ENCODE measurements at places on chromosomes 7 and 10.

DNA sequence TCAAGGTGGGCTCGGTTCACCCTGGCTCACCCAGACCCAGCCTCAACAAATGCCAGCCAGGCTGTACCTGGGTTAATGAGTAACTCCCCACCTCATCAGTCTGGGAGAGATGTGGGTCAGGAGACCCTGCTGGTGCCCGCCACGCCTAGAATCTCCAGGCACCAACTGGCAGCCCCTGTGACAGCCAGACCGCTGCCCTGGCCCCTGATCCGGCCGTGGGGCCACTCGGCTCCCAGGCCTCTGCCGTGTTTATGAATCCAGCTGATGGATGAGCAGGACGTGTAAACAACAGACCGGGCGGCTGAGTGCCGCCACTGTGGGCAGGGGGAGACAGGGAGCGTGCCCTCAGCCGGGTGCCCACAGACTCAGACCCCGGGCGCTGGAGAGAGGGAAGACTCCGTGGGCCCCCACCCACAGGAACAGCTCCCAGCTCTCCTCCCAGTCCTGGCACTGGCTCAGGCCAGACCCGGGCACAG, 34.0 kb upstream of the PDGFA start:
- no peak for DNase-seq

DNA sequence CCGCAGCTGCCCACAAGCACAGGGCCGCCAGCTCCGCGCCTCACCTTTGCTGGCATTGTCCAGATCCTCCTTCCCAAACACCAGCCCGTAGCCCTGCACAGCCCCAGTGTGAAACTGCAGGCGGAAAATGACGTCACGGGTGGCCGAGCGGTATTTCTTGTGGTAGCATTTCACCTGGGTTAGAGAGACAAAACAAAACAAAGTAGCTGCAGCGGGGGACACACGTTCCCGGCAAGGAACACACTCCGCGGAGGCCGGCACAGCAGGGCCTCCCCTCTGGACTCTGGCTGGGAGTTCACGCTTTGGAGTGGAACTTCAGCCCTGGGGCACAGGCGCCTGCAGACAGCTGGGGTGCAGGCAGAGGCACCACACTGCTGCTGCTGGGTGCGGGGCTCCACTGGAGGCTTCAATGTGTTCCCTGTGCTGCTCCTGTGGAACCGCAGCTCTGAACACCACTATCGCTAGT, 181.1 kb downstream of the TNS3 start:
- DNase-seq: no peak

- DNase-seq: no peak
These were observed 378 bp upstream of the PRKCQ start for GRCh38 chr10:6580279-6581029.

- DNase-seq: no peak
These were observed 67.9 kb upstream of the SRRM3 start for GRCh38 chr7:76133839-76134238.

GRCh38 chr7:17234030-17234397, 64.4 kb upstream of the AHR start:
- no peak for DNase-seq

- DNase-seq: no peak
These were observed 54.3 kb upstream of the KDM7A start for GRCh38 chr7:140230861-140231770.

GRCh38 chr10:124043310-124044142, 49.9 kb downstream of the CHST15 start:
- no peak for DNase-seq

- no peak for DNase-seq
These were observed 102.3 kb upstream of the NUPR2 start for GRCh38 chr7:56218510-56218909.

DNA sequence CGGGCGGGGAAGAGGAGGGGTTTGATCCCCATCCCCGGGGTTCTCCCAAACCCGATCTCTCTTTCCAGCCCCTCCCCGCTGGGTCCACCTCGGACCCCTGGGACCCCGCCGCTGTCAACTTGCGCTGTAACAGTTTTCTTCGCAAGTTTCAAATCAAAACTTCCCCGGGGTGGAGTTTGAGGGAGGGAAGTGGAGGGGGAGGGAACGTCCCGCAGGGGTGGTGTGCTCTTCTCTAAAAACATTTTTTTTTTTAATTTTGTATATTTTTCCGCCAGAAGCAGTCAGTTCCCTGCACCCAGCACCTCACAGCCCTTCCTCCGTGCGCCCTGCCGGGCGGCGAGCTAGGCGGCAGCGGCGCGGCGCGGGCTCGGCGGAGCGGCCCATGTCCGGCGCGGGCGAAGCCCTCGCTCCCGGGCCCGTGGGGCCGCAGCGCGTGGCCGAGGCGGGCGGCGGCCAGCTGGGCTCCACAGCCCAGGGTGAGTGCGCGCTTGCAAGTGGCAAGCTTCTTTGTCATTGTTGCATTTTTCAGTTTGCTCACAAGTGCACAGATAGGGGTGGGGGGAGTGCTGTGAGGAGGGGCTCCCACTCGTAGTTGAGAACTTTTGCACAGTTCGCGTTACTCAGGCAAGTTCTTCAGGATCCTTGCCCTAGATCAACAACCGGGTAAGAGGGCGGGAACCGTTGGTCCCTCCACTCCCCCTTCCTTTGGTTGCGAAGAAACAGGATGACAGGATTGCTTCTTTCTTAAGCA, 933 bp downstream of the MDFIC start:
- no peak for DNase-seq

DNA sequence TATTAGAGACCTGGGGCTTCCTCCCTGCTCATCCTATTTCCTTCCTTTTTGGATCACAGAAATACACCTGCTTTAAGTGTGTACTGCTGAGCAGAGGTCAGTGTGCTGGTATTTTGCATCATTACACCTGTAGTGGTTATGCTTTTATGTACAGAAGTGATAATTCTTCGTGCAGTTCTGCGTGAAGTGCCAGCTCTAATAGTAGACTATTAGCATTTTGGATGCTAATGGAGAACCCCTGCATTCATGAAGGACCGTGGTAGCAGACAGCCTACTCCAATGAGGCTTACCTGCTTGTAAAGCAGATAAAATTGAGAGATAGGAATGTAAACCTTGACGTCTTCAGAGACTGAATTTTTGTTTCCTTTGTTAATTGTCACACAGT, 114.3 kb downstream of the CDK14 start:
- DNase-seq: no peak

DNA sequence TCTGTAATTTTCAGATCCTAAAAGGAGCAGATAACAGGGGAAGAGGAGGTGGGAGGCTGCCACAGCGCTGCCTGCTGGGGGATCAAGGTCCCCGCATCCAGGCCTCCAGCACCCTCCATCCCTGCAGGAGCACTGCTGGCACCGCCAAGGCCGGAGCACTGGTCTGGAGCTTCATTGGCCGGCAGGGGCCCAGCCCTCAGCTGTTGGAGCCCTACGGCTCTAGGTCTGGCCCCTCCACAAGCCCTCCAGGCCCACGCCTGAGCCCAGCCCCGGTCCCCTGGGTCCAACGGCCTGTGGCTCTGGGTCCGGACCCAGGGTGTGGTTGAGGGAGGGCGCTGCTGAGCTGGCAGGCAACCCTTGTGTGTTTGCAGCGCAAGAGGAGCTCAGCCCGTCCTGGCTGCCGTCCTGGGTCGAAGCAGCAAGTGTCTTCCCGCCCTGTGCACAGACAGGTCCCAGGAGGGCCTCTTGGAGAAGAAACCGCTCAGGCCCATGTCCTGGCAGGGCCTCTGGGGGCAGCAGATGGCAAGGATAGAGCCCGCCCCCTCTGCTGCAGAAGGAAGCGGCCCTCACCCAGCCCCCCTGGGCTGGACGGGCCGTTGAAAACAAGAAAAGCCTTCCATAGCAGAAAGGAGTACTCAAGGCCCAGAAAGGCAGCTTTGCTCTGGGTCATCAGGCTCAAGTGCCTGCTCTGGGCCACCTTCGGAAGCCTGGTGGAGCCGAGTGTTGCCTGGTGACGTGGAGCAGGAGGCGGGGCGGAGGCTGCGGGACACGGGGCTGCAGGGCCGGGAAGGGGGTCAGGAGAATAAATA, 54.3 kb upstream of the TNRC18 start:
- no peak for DNase-seq

DNA sequence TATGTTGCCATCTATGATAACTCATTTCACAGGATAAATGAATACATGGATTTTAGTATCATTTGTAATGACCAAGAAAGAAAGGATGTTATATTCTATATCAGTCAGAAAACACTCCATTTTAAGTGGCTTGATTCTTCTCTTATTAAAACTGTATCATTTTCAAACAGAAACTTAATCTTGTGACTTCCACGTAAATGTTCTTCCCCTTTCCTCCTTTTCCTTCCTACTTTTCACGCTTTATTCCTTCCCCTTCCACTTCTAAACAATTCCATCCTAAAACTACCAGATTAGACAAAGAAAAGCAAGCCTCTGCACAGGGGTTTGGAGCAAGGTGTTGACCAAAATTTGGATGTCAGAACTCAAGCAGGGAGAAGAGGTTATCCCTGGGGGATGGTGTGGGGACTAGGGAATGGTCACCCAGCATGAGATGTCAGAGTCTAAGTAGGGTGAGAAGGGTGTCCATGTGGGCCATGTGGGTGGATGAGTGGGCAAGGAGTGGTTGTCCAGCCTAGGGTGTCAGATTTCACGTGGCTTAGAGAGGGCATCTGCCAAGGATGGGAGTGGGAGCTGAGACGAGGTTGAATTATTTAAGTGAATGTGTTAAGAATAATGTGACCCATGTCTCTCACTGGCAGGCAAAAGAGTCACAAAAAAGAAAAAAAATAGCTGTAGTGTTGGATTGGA, 5.0 kb upstream of the GSAP start:
- DNase-seq: no peak

DNA sequence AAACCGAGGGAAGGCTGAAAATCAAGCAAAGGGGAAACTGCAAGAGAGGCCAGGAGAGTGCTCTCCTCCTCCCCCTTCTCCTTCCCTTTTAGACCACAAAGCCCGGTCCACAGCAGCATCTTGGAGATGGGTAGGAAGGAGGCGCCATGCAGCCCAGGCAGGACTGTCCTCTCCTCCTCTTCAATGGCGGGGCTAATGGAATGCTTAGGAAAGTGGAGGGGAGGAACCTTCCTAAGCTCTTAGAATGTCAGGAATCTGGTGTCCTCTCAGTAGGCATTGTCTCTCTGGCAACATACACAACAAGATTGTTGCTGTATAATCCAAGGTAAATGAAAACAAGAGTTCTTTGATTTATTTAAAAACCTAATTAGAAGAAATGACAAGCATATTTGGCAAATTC, 185.1 kb downstream of the DGKI start:
- no peak for DNase-seq

DNA sequence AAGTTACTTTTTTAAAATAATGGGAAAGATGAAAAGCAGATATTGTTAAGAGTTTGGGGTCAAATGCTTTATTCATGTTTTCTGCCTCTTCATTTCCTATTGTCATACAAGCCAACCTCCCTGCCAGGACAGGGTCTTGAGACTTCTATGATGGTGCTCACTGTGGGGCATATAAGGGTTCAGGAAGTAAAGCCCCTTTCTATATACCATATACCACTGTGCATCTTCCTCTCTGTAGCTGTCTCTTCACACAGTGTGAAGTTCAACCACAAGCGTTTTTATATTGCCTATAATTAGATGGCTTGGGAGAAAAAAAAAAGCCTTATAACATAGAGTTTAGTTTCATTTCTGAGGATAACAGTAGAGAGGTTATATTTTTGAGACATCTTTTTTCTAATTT, 389.8 kb upstream of the SORCS1 start:
- DNase-seq: no peak

DNA sequence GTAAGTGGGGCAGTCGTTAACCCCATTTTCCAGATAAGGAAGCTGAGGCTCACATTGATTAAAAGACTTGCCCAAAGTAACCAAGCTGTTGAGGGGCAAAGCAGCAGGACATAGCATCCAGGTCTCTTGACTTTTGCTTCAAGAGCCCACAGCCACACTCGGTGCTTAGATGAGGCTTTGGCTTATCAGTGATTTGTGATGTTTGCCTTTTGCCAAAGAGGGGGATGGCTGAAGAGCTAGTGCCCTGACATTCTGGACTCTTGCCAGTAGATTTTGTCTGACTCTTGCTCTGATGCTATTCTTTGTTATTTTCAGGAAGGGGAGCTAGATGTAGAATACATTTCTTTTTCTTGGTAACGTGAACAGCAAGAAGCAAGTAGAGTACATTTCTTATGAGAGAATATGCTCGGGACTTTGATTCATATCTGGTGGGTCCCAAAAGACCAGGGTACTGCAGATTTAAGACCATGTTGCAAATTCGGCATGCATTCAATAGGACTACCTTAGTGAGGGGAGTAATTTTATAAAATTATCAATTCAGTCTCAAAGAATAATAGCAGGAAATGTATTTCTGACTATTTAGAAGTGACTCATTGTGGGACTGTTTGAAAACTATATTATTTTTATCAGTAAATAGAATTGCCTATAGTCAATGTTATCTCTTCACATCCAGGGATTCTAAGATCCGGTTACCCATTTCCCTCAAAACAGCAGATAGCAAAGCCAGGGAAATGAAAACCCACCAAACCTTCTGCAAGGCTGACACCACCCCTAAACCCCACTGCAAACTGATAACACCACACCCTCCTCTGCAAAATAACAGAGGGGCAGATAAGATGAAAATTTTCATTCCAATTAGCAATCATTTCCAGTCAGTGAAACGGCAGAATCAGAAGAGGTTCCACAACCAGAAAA, 180.0 kb upstream of the BMPER start:
- DNase-seq: no peak

GRCh38 chr10:78616125-78616695, 452.6 kb upstream of the ZMIZ1 start:
- DNase-seq: no peak

- DNase-seq: no peak
These were observed 5.0 kb upstream of the LGI1 start for GRCh38 chr10:93752761-93753160.

DNA sequence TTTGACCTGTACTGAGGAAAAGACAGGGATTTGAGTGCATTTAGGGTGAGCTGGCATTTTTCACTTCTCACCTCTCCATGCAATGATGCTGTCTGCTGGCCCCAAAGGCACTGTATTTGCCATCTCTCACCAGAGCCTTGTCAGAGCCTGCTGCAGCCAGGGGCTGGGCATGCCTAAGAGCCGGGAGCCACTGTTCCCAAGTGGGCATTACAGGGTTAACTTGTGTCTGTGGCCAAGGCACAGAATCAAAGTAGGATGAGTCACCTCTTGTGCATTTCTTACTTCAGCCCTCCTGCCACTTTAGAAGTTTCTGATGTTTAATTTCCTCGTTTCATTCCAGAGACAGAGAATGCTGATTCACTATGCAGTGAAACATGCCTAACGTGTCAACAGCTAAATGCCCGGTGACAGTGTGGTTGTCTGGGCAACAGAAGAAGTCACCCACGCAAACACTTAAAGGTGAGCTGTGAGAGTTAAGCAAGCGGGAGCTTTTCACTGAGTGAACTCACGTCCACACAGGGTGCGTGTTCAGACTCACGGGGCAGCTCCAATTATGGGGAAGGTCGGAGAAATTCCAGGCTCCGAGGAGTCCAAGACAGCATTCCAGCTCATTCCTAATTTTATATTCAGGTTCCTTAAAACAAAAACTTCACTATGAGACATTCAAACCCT, 57.1 kb upstream of the IGFBP3 start:
- no peak for DNase-seq
